ENCODE measurements at places on chromosomes 7 and 10.

GRCh38 chr7:118218413-118219156, 5.9 kb upstream of the ANKRD7 start:
- no peak for DNase-seq

GRCh38 chr10:13165177-13165576, 3.8 kb downstream of the MCM10 start:
- DNase-seq = no peak

- DNase-seq = no peak
Measured at GRCh38 chr10:95201736-95202135, 7.7 kb downstream of the ACSM6 start.

GRCh38 chr7:70923181-70923845, 208.6 kb upstream of the GALNT17 start:
- no peak for DNase-seq

DNA sequence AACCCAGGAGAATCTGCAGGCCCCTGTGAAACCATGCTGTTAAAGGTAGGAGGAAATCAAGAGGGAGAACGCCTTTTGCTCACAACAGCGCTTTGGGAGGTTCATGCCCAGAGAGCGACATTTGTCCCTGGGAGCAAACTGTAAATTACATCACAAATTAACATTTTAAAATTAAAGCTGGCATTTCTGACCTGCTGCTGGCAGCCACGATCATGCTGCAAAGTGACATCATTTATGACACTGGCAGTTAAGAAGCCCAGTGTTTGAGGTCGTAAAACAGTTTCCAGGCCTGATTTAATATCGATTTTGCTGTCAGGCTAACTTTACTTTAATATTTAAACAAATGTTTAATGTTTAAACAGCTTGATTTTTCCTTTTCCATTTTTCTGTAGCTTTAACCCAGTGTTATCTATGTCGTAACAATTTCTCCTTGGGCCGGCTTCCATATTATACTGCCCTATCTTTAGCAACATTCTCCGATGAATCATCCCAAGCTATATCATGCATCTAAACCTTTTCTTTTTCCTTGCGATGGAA, 86.5 kb upstream of the NPVF start:
- DNase-seq = no peak

- DNase-seq = no peak
Measured at GRCh38 chr7:81993186-81993585, 223.3 kb upstream of the HGF start.

- no peak for DNase-seq
Measured at GRCh38 chr7:112481833-112482670, 1.3 kb downstream of the LSMEM1 start.

DNA sequence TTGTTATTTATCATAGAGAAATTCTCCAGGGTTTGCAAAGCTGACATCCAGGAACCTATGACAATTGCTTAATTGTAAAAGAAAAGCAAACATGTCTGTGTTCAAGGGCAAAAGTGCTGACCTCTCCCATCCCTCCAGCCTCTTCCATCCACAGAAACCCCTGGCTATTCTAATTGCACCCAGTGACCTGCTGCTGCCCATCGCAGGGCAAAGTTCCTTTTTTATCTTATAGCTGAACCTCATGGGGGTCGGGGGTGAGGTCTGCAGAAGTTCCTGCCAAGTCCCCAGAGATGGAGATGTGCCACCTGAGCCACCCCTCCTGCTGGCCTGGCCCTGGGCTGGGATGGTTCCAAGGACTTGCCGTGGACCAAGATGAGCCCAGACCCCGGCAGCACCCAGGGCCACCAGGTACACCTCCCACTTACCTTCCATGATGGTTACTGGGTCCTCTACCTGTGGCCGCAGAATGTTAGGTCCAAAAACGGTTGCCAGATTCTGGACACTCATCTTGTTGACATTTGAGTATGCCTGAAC, 146.5 kb downstream of the MAPK8 start:
- no peak for DNase-seq

- no peak for DNase-seq
Measured at GRCh38 chr10:88680958-88681357, 16.7 kb downstream of the LIPF start.

DNA sequence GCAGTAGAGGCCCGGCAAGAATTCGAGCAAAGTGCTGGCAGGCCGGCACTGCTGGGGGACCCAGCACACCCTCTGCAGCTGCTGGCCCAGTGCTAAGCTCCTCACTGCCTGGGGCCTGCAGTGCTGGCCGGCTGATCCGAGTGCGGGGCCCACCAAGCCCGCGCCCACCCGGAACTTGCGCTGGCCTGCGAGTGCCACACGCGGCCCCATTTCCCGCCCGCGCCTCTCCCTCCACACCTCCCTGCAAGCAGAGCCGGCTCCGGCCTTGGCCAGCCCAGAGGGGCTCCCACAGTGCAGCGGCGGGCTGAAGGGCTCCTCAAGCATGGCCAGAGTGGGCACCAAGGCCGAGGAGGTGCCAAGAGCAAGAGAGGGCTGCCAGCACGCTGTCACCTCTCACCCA, 3.1 kb downstream of the DYDC2 start:
- no peak for DNase-seq

GRCh38 chr7:21426286-21427181, 1.3 kb upstream of the SP4 start:
- DNase-seq = peak; percentile 80

GRCh38 chr7:93980744-93981479, 23.2 kb downstream of the BET1 start:
- DNase-seq = no peak

GRCh38 chr10:133335246-133336117, 1.2 kb downstream of the CALY start:
- no peak for DNase-seq

GRCh38 chr10:63977329-63977923, 456.2 kb downstream of the REEP3 start:
- DNase-seq = no peak

DNA sequence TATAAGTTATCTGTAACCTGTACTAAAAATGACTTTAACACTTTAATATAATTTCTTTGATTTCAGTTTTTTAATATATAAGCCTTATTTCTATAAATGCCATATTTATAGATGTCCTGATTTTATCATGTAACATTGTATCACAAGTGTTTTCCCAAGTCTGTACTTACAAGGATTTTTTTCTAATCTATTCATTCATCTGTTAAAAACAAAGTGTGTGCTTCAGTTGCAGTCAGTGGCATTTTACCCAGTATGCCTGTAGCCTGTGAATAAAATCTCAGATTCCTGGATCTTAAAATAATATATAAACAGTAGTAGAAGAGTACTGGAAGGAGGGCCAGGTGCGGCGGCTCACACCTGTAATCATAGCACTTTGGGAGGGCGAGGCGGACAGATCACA, 17.4 kb downstream of the PRKRIP1 start:
- no peak for DNase-seq

- DNase-seq = no peak
Measured at GRCh38 chr10:34420795-34421194, 394.3 kb downstream of the PARD3 start.

All from NCI-H187 (cell line).